Memory B cell (primary cell): ENCODE measurements at places on chromosomes 6 and 20.
A peak's percentile ranks its signal among the peaks of the same experiment; 100 is the strongest.

- DNase-seq = peak; percentile 10
- H3K36me3 ChIP-seq = peaks cover 5% of the 10 kb centered on the region
- H3K27ac ChIP-seq = peak overlapping the region; percentile 91
- H3K4me3 ChIP-seq = peak overlapping the region; percentile 77
Measured at GRCh38 chr6:113860181-113860955, 3.2 kb downstream of the MARCKS start.

GRCh38 chr6:105099371-105099770 is 80.4 kb downstream of the POPDC3 start:
- no peaks in the 10 kb centered on the region for H3K36me3 ChIP-seq
- H3K4me3 ChIP-seq = no peak overlapping the region
- no peak overlapping the region for H3K27ac ChIP-seq
- H3K4me1 ChIP-seq = no peaks in the 10 kb centered on the region
- peaks cover 4% of the 10 kb centered on the region for H3K27me3 ChIP-seq

GRCh38 chr6:93721386-93722048 is 302.2 kb upstream of the EPHA7 start:
- no peaks in the 10 kb centered on the region for H3K27me3 ChIP-seq
- H3K4me3 ChIP-seq = no peak overlapping the region
- DNase-seq = no peak
- H3K36me3 ChIP-seq = no peaks in the 10 kb centered on the region
- H3K4me1 ChIP-seq = no peaks in the 10 kb centered on the region

- peak overlapping the region; percentile 86 for H3K4me3 ChIP-seq
- H3K4me1 ChIP-seq = peaks cover 60% of the 10 kb centered on the region
- peaks cover 5% of the 10 kb centered on the region for H3K36me3 ChIP-seq
Measured at GRCh38 chr6:142856624-142857232, 88.2 kb downstream of the HIVEP2 start.

GRCh38 chr6:169980826-169981450 is 229.5 kb downstream of the ERMARD start:
- no peaks in the 10 kb centered on the region for H3K4me1 ChIP-seq
- no peak overlapping the region for H3K27ac ChIP-seq
- peaks cover 3% of the 10 kb centered on the region for H3K27me3 ChIP-seq
- H3K36me3 ChIP-seq = no peaks in the 10 kb centered on the region
- H3K4me3 ChIP-seq = no peak overlapping the region

DNA sequence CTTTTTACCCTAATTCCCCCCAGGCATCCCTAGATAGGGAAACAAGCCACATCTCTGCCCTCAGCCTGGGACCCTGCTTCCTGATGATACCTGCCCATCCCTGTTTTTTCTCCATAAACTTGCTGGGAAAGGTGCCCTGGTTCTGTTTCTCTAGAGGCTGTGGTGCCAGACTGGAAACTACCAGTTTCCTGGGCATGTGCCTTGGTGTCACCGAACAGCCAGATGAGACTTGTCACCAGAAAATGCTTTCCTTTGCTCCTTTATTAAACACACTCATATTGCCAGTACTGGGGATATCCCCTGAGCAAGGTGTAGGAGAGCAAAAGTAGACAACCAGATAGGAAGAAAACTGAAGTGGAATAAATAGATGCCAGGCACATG is 16.8 kb downstream of the SRSF3 start:
- H3K27ac ChIP-seq = peak overlapping the region; percentile 86
- peaks cover 36% of the 10 kb centered on the region for H3K4me1 ChIP-seq
- no peaks in the 10 kb centered on the region for H3K27me3 ChIP-seq
- H3K4me3 ChIP-seq = no peak overlapping the region
- DNase-seq = no peak
- peaks cover 27% of the 10 kb centered on the region for H3K36me3 ChIP-seq

- H3K27ac ChIP-seq = no peak overlapping the region
- H3K27me3 ChIP-seq = no peaks in the 10 kb centered on the region
Measured at GRCh38 chr6:143205991-143206390, 145.3 kb downstream of the AIG1 start.

DNA sequence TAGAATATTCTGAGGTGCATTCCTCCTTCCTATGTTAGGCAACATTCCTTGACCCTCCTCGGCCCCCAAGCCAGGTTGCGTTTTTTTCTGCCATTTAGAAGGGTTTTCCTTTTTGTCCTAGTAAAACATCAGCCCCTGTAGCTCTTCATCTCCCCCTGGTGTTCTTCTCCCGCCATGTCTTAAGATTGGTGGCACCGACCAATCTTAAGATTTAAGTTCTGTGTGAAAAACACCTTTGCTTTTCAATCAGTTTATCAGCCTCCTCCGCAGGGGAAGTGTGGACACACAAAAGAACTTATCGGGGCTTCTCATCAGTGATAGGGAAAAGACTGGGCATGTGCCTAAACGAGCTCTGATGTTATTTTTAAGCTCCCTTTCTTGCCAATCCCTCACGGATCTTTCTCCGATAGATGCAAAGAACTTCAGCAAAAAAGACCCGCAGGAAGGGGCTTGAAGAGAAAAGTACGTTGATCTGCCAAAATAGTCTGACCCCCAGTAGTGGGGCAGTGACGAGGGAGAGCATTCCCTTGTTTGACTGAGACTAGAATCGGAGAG is 719 bp upstream of the EDN1 start:
- peaks cover 3% of the 10 kb centered on the region for H3K27me3 ChIP-seq
- DNase-seq = peak; percentile 38
- no peak overlapping the region for H3K27ac ChIP-seq
- H3K36me3 ChIP-seq = no peaks in the 10 kb centered on the region
- H3K4me1 ChIP-seq = peaks cover 13% of the 10 kb centered on the region

DNA sequence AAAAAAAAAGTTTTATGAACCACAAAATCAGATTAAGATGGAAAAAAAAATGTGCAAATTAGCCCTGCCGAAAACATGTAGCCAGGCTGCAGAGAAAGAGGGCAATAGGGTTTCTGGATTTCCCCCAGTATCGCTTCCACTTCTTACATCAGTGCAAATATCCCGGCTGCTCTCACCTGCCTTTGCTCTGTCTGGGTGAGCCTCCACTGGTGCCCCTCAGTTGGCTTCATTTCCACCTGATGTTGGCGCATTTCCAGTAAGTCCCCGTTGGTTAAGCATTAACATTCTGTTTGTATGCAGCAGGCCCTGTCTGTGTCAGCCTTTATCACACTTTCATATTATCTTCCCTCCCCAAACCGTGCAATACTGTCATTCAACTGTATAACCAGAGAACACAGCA is 215.1 kb downstream of the CBLN4 start:
- H3K4me1 ChIP-seq = no peaks in the 10 kb centered on the region
- H3K36me3 ChIP-seq = no peaks in the 10 kb centered on the region
- H3K27me3 ChIP-seq = no peaks in the 10 kb centered on the region
- no peak for DNase-seq
- no peak overlapping the region for H3K27ac ChIP-seq
- no peak overlapping the region for H3K4me3 ChIP-seq

- H3K27ac ChIP-seq = peak overlapping the region; percentile 87
- no peak for DNase-seq
- peaks cover 62% of the 10 kb centered on the region for H3K4me1 ChIP-seq
- H3K27me3 ChIP-seq = no peaks in the 10 kb centered on the region
- peaks cover 12% of the 10 kb centered on the region for H3K36me3 ChIP-seq
- peak overlapping the region; percentile 12 for H3K4me3 ChIP-seq
Measured at GRCh38 chr20:48816282-48817205, 11.3 kb downstream of the PREX1 start.

- no peaks in the 10 kb centered on the region for H3K36me3 ChIP-seq
- peak overlapping the region; percentile 73 for H3K4me3 ChIP-seq
- H3K27ac ChIP-seq = no peak overlapping the region
- peaks cover 2% of the 10 kb centered on the region for H3K4me1 ChIP-seq
- DNase-seq = no peak
- H3K27me3 ChIP-seq = peaks cover 6% of the 10 kb centered on the region
Measured at GRCh38 chr20:63497946-63498935, 642 bp downstream of the EEF1A2 start.

DNA sequence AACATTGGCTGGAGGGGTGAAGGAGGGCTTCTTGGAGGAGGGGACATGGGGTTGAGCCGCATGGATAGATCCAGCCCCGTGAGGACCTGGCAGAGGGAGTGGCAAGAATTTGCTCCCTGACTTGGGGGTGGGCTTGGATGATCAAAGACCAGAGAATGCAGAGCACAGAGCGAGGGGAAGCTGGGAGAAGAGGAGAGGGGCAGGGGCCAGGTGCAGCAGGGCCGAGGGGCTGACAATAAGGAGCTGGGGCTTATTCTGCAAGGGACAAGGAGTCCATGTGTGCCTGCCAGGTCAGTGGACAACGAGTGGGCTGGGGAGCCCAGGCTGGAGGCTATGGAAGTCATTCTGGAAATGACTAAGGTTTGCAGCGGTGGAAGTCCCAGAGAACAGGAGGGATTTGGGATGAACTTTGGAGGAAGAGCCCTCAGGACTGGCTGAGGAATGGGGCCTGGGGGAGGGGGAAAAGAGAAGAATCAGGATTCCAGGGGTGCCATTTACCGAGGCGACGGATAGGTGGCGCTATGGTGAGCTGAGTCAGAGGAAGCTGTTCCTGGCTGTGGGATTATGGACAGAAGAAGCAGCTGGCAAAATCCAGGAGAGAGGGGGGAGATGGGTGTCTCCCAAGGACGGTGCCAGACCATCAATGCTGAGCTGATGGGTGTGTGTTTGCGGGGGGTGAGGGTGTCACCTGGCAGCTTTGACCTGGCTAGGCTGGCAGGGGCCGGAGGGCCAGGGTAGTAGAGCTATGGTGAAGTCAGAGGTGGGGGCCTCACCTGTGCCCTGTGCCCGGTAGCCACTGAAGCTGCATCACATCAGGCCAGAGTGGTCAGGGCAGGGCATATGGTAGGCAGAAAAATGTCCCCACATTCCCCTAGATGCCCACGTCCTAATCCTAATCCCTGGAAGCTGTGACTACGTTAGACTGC is 7.8 kb downstream of the KCNG1 start:
- no peak for DNase-seq
- no peaks in the 10 kb centered on the region for H3K36me3 ChIP-seq
- H3K4me3 ChIP-seq = no peak overlapping the region
- H3K27ac ChIP-seq = no peak overlapping the region
